G401 (cell line): ENCODE measurements at places on chromosomes 11 and 22. TPM values are rescaled to one million over a fixed set of nuclear protein-coding genes. Genes with fewer than 3 reads are reported as not detected.
A peak's percentile ranks its signal among the peaks of the same experiment; 100 is the strongest.

DNA sequence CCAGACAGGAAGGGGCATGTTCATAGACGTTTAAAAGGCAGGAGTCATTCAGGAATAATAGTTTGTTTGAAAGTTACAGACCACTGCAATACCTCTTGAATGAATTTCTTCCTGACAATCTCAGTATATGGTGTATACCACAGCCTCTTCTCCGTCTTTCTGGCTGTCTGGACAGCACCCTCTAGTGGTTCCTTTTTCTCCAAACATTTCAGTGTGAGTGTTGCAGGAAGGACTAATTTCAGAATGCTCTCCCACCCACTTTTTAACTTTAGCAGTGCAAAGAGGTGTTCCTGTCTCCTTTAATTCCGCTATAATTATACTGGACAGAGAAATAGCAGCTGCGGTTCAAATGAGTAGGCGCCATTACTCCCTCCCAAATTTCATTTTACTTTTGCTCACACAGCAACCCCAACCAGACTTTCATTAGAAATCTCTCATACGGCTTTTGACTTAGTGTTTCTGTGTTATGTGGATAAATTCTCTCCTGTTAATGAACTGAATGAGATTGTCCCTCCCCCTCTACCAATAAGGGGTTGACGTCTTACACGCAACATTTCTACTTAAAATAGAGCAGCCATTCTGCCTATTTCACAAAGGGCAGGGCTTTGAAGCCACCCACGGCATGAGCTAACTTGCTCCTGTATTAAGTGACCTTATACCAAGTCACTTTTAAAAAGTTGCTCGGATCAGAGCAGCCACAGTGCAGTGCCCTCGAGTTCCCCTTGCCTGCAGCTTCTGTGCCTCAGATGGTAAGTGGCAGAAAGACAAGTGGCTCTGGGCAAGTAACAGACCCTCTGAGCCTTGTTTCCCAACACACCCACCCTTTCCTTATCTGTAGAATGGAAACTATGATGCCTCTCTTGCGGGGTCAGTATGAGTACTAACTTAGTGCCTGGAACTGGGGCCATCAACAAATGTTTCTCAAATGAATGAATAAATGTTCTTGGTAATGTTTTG lies 368.6 kb downstream of the OPCML start:
- peak; percentile 75 for DNase-seq

- DNase-seq: peak; percentile 92
Measured at GRCh38 chr11:47152953-47153950, 23.4 kb downstream of the ARFGAP2 start.

DNA sequence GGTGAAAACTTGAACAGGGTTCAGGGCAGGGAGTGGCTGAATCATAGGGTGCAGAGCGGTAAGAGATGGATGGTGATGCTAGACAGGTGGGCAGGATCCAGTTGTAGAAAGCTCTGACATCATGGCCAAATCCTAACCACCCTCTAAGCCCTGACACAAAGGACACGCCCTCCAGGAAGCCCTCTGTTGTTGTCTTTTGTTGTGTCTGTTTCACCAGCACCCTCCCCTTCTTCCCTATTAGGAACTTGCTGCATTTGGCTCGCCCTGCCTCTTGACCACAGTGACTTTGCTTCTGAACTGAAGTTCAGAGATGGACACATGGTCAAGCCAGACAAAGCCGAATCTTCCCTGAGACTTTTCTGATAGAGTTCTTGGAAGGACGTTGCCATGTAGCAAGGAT lies 14.2 kb upstream of the APOL6 start:
- no peak for DNase-seq

GRCh38 chr22:37708580-37709444 lies 12.0 kb downstream of the TRIOBP start:
- DNase-seq: no peak

DNA sequence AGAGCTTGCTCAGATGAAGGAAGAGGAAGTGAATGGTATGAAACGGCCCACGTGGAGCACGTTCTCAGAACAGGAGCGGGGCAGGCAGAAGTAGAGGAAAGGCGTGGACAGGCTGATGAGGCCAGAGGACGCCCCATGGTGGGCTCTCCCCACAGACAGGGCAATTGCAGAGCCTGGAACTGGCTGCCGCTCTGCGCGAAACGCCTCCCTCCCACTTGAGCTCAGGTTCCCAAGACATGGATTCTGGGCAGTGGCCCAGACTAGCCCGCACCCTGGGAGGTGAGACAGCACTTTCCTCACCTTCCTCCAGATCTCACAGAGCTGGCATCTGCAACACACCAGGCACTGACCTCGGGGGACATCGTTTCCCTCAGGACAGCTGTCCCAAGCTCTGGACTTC lies 117.6 kb downstream of the PHF21B start:
- no peak for DNase-seq

GRCh38 chr22:41844513-41844912 lies 11.6 kb downstream of the SREBF2 start:
- no peak for DNase-seq

GRCh38 chr11:112082729-112083128 lies 3.8 kb downstream of the TIMM8B start:
- no peak for DNase-seq

- no peak for DNase-seq
Measured at GRCh38 chr11:101254037-101254436, 124.4 kb upstream of the PGR start.

GRCh38 chr11:34208266-34209135 lies 103.1 kb downstream of the NAT10 start:
- no peak for DNase-seq

DNA sequence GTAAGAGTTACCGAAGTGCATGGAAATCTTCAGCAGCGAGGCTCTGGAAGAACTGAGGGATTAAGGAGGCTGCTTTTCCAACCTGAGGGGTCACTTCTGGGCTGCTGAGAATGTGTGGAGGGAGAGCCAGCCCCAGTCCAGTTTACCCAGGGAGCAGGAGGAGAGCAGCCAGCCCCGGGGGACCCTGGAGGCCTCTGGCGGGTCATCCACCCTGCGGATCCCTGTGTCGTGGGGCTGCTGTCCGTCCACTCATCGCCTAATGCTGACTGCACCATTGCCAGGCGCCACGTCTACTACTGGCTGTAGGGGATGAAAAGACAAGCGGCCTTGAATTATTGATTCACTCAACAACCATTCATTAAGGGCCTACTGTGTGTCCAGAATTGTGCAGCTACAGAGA lies 228.7 kb upstream of the TBCEL start:
- no peak for DNase-seq

DNA sequence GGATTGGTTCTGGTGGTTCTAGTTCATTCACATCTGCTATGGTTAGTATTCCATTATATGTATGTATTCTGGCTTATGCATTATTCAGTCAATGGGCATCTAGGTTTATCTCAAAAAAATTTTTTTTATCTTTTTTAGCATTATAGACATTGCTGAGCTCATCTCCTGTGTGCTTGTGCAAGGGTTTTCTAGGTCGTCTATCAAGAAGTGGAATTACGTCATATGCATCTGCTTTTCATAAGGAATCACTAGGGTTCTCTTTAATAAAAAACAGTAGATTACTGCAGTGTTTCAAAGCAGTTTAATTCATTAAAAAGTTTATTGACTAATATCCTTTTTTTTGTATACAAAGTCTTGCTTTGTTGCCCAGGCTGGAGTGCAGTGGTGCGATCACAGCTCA lies 21.3 kb downstream of the TBC1D22A start:
- no peak for DNase-seq

DNA sequence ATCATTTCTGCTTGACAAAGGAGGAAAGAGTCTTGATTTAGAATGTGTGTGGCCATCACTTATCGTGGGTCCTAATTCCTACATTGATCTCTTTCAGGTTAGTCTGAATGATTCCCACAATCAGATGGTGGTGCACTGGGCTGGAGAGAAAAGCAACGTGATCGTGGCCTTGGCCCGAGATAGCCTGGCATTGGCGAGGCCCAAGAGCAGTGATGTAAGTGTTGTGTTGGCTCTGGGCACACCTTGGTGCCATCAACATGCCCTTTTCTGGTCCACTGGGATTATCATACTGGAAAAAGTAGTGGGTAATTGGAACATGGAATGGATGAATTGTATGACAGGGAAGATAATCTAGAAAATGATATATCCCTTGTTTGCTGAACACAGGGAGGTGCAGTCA lies 17.1 kb upstream of the SORL1-AS1 start:
- DNase-seq: no peak

GRCh38 chr11:65559951-65560537 lies 1.9 kb upstream of the LTBP3 start:
- peak; percentile 82 for DNase-seq

- no peak for DNase-seq
Measured at GRCh38 chr11:14237444-14237961, 121.5 kb downstream of the RRAS2 start.

GRCh38 chr11:88555829-88556202 lies 218.3 kb upstream of the CTSC start:
- DNase-seq: no peak

GRCh38 chr11:64620381-64620971 lies 29.5 kb downstream of the SLC22A12 start:
- DNase-seq: peak; percentile 45

- no peak for DNase-seq
Measured at GRCh38 chr11:116888024-116888423, 50.6 kb upstream of the APOA1 start.

- DNase-seq: no peak
Measured at GRCh38 chr22:38655519-38656255, 505 bp downstream of the FAM227A start.

DNA sequence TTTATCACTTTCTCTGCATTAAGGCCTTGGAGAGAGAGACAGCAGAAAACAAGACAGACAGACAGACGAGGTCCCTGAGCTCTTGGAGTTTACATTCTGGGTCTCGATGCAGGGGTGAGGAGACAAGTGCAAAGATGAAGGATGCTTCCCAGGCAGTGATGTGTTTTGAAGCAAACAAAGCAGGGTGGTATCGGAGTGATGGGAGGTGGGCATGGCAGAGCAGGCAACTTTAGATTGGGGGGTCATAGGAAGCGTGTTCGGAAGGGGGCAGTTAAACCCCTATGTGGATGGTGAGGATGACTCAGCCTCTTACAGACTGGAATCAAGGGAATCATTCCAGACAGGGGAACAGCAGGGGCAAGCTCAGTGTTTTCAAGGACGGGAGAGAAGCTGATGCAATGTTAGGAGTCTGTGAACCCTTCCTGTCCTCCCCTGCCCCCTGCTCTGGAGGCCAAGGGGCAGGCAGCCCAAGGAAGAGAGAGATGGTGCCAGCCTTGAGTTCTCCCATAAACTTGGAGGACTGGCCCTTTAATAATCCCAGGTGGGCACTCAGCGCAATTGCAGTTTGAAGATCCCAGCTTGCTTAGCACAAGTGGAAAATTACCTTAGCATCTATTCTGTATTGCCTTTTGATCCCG lies 180.2 kb downstream of the CHST1 start:
- DNase-seq: no peak

GRCh38 chr22:35102663-35103062 lies 36.7 kb downstream of the ISX start:
- no peak for DNase-seq

- no peak for DNase-seq
Measured at GRCh38 chr11:33057284-33057683, 17.9 kb downstream of the TCP11L1 start.

- DNase-seq: no peak
Measured at GRCh38 chr11:58586998-58587397, 8.1 kb downstream of the ZFP91 start.

DNA sequence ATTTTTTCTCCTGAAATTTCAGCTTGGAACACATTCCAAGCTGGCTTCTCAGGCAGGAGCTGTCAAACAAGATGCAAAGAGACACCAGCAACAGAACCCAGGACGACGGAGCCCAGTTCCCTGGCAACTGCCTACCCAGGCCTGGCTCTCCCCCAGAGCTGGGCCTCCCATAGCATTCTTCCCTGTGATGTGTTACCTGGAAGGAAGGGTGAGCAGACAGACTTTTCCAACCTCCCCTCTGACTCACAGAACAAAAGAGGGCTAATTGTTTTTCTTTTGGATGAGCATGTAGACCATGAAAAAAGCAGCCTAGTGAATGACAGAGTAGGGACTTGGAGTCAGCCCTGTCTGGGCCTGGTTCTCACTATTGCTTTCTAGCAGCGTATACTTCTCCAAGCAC lies 55.3 kb upstream of the BMAL1 start:
- no peak for DNase-seq

DNA sequence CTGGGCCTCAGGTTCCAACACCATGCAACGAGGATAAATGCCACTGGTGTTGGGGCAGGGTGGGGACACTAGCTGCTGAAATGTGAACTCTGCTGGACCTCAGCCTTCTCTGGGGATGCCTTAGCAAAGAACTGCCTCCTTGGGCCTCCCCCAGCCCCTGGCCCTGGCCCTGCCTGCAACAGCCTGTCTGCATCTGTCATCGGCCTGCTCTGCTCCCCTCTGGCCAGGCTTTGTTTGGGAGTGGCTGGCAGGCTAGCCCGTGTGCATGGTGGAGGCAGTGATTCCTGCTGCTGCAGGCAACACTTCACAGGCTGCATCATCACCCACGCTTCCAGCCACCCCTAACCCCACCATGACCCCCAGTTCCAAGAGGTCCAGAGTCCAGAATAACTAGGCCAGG lies 11.5 kb upstream of the MYOD1 start:
- no peak for DNase-seq

DNA sequence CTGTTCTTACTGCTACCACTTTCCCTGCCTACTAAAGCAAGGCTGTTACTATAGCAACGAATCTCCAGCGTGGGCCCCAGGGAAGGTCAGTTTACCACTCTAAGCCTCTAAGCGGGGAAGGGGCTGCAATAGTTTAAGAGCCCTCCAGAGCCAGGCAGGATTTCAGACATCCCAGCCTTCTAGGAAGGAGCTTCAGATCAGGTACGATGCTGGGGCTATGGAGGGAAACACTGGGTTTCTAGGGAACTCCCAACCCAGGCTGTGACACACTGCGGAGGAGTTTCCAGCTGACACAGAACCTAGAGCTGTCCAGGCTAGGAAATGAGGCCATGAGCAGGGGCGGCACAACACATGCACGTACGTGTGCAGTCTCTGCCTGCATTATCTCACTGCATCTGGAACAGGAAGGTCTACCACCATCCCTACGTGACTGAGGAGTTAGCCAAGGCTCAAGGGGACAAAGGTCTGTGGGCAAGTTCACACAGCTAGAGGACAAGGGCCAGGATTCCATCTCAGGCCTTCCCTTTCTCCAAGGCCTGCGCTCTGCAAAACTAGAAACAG lies 20.4 kb downstream of the HPS4 start:
- DNase-seq: peak; percentile 61

- DNase-seq: no peak
Measured at GRCh38 chr11:34805937-34806336, 110.2 kb downstream of the APIP start.

Gene OPCML
- not detected in 2 replicates for total RNA-seq

Gene SUSD2
- total RNA-seq: not detected in 2 replicates

Gene MMP10
- total RNA-seq: 42.3 and 45.3 TPM in 2 replicates

Gene ANO5
- 1.1 and 1.6 TPM in 2 replicates for total RNA-seq

Gene PHOX2A
- not detected in 2 replicates for total RNA-seq

Gene PDGFB
- 5.0 and 17.1 TPM in 2 replicates for total RNA-seq

Gene BLID
- not detected in 2 replicates for total RNA-seq

Gene PRODH
- 0.98 and 3.2 TPM in 2 replicates for total RNA-seq

Gene RGL4
- not detected in 2 replicates for total RNA-seq

Gene APOA5
- not detected in 2 replicates for total RNA-seq

Gene POTEH
- total RNA-seq: not detected in 2 replicates

Gene PIWIL4
- total RNA-seq: not detected in 2 replicates

Gene HBD
- not detected in 2 replicates for total RNA-seq

Gene CASP12
- not detected in 2 replicates for total RNA-seq
